ENCODE measurements at places on chromosomes 13 and 19.

- no peak for DNase-seq
Observed at GRCh38 chr19:2992958-2993357, 15.6 kb downstream of the TLE6 start.

- no peak for DNase-seq
Observed at GRCh38 chr13:45222919-45223318, 22.1 kb upstream of the KCTD4 start.

- no peak for DNase-seq
Observed at GRCh38 chr13:24694907-24695306, 14.7 kb downstream of the ATP12A start.

DNA sequence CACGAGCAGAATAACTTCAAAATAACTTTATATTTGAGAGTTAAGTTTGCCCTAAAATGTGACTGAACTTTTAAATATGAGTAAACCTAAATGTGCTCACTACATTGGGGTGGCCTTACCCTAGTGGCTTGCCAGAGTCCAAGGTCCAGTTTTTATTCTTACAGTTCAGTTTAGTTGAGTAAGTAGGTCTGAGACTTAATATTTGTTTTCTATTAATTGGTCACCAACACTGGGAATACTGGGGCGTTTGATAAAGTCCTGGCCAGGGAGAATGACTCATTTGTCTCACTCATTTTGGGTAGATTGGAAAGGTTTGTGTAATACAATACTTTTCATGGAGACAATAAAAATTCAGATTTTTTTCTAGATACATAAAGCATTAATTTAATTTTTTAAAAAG, 127.8 kb upstream of the SPATA13 start:
- DNase-seq, result no peak

DNA sequence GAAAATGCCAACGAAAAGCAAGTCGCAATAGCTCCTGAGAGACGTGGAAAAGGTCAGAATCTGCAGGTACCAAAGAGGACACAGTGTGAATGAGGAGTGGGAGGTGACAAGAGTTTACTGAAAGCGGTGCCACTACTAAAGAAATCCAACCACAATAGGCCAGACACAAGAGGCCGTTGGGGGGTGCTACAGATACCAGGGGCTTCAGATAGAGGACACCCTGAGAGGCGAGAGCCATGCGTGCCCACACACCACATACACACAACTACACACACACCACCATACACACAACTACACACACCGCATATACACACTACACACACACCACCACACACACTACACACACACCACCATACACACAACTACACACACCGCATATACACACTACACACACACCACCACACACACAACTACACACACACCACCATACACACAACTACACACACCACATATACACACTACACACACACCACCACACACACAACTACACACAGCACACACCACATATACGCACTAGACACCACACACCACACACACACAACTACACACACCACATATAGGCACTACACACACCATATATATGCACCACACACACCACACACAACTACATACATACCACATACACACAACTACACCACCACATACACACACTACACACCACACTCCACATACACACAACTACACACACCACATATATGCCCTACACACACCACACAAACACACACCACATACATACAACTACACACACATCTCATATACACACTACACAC, 28.5 kb downstream of the CRYL1 start:
- DNase-seq, result no peak

DNA sequence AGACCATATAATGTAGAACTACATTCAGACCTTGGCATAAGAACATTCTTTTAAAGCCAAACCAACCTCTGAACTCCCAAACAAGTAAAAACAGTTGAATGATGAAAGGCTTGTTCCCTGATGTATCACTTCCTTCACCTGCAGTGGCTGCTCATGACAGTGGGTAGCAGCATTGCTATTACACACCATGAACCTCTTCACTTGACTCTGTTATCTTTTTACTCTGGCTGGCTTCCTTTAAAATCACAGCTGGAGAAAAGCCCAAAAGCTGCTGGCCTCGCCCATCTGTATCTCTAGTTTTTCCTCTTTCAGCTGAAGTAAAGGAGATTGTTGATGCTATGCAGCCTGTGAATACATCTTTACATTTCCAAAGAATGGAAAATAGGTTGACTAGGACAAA, 22.6 kb downstream of the THSD1 start:
- DNase-seq, result no peak

DNA sequence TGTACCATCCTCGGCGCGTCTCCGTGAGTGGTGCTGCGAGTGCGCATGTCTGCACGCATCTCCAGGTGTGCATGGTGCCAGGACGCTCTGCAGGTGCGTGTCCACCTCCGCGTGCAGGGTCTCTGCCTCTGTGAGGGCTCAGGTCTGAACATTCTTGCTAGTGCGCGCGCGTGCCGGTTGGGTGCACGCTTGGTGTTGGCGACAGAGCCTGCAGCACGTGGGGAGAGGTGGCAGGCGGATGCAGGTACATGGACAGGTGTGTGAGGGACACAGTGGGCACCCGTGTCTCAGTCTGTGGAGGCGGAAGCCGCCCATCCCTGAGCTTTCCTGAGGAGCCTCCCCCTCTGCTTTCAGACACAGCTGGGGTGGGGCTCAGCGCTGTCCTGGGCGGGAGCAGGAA, 4.9 kb upstream of the OR10H2 start:
- DNase-seq, result no peak

DNA sequence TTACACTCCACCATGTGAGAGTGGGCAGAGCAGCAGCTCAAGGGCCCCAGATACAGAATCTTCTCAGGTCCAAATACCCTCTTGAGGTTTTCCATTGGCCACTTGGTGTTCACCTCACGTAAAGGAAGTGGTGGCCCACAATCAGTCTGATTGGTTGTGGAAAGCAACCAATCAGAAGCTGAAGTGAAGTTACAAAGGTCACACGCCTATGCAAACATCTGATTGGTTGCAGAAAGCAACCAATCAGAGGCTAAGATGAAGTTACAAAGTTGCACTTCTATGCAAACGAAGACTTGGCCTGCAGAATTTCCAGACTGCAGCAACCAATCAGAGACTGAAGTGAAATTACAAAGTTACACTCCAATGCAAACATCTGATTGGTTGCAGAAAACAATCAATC, 14.3 kb upstream of the TM9SF2 start:
- no peak for DNase-seq

- no peak for DNase-seq
Observed at GRCh38 chr19:45592366-45592765, 7.8 kb upstream of the OPA3 start.

DNA sequence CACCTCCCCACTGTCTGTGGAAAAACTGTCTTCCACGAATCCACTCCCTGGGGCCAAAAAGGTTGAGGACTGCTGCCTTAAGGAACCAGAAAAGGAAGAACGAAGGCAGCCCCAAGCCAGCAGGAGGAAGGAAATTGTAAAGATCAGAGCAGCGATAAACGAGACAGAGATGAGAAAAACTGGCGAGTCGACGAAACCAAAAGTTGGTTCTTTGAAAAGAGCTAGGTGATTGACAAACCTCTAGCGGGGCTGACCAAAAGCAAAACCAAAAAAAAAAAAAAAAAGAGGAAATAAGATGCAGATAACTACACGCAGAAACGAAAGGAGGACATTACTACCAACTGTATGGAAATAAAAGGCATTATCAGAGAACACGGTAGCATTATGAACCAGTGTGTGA, 76.9 kb downstream of the GADD45B start:
- DNase-seq, result no peak

DNA sequence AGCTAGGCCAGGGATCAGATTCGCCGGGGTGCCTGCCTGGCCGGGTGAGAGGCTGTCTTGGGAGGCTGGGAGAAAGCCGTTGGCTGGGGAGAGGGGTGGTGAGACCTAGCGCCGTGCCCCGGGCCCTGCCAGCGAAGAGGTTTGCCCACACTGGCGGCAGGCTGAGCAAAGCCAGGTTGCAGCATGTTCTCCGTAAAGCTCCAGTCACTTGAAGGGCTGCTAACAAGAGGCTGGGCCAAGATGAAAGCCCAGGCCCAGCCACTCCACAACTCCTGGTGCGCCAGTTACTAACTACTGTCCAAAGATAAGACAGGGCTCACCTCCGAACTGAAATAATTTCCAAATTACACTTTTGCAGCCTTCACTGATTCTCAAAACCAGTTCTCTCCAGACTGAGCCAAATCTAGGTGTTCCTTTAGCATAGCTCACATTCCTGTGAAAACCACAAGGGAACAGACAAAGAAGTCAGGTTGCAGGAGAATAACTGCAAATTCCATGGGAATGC, 16.3 kb downstream of the ELAVL1 start:
- DNase-seq, result no peak

GRCh38 chr13:64540976-64541375, 2689.2 kb downstream of the PCDH9 start:
- no peak for DNase-seq

GRCh38 chr13:111620166-111620565, 299.7 kb downstream of the TEX29 start:
- DNase-seq, result no peak

- DNase-seq, result no peak
Observed at GRCh38 chr19:4606921-4607678, 32.2 kb upstream of the TNFAIP8L1 start.

DNA sequence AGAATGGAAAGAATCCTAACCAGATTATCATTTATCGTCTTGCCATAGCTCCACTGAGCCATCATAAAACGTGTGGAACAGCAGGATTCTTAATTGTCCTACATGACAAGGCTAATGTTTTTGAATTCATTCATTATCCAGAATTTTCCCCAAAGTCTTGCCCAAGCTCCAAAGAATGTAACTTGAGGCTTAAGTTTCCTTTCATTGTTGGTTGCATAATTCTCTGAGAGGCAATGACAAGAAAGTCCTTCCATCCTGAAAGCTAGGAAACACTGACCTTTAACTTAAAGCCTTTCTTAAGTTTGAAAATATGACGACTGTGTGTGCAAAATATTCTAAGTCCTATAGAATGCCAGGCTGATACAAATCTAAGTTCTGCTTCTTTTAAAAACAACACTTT, 546.1 kb downstream of the SUCLA2 start:
- no peak for DNase-seq

DNA sequence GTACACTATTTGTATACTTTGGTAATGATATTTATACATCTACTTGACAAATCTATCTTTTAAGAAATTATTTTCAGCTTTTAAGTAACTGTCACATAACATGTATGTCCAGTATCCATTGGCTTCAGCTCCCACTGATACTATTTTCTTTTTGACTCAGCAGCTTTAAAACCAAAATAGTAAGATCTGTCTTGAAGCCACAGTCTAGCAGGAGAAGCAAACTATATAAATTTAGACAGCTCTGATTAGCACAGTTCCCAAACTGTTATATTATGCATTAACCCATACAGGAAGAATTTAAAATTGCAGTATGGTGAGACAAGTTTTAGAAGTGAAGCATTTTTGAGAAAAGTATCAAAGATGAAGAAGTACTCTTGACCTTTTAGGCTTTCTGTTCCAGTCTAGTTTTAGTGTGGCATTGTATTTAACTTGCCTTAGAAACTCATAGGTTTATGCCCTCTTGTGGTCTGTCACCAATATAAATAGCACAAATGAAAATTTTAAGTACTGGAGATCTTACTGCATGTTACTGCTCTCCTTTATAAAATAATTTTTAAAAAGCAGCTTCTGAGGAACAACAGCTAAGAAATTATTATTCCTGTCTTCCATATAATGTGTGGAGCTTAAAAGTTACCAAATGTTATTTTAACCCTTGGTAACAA, 24.7 kb downstream of the URI1 start:
- peak; percentile 42 for DNase-seq

DNA sequence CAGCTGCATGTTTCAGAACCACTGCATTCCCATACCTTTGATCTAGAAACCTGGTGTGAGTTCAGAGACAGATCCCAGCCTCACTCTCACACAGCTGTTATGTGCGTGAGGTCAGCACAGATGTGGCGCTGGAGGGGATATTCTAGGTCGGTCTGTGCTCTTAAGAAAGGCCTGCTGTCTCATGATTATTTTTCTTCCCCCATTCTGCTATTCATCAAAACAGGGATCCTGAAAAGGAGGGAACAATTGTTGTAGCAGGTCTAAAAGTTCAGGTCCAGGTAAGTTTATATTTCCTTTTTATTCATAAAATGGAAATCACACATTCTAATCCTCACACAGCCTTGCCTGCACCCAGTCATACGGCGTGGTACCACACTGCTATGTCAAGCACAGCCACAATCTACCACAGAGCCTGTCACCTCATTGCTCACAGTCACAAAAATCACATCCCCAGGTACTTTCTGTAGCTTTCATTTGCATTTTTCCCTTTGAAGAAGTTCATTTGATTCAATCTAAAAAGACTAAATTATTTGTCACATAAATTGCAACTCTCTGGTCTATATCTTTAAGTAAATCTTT, 867 bp downstream of the ZNF546 start:
- DNase-seq, result no peak

- DNase-seq, result no peak
Observed at GRCh38 chr13:113383089-113383488, 19.2 kb upstream of the GRTP1 start.

GRCh38 chr19:41624515-41624914, 2.4 kb downstream of the CEACAM4 start:
- no peak for DNase-seq

DNA sequence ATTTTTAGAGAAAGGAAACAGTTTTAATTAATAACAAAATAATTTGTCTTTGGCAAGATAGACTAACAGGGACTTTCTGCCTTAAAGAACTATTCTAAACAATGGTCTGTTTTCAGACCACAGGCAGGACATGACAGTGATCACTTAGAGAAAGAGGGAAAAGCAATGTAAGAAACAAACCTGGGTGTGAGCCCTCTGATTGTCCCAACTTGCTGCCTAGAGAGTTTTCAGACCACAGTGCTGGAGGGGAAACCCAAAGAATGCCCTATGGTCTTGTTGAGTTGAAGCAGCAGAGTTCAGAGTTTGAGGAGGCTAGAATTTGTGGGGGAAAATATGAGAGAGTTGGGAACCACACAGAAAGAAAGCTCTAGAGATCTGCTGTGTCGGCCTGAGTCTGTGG, 38.1 kb downstream of the DGKH start:
- no peak for DNase-seq

- DNase-seq, result no peak
Observed at GRCh38 chr13:41418027-41418426, 39.3 kb upstream of the RGCC start.

- no peak for DNase-seq
Observed at GRCh38 chr19:28859811-28860210, 353.1 kb downstream of the UQCRFS1 start.

DNA sequence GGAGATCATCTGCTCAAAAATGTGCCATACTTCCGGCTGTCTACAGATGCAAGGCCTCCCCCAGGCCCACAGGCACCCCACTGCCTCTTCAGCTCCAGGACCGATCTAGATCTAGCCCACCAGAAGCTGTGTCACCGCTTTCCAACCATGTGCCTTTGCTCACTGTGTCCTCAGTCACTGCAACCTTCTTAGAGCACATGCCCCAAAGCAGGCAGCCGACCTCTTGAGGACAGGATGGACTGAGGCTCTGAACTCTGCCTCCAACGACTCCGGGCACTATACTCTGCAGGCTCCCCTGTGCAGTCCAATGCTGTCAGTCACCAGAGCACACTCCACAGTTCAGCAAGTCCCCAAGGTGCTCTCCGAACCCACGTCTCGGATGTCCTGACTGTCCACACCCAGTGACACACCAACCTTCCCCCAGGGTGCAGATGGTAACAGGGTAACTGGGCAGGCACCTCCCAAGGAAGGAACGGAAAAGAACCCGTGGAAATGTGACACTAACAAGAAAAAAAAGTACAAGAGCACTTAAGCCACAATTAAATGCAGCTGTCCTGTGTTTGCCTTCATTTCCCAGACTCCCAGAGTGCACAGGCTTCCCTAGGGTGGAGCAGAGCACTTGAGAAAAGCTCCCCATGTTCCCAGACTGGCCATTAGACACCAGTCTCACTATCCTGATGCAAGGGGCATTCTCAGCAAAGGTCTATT, 4.8 kb downstream of the STK24 start:
- no peak for DNase-seq

- peak; percentile 31 for DNase-seq
Observed at GRCh38 chr19:34662919-34663318, 14.0 kb downstream of the SCGB2B2 start.
